ENCODE measurements at places on chromosomes 16 and 17. TPM values are rescaled to one million over a fixed set of nuclear protein-coding genes. Genes with fewer than 3 reads are reported as not detected.

GRCh38 chr17:81432941-81433340 lies 37.7 kb downstream of the BAHCC1 start:
- no peaks in the 10 kb centered on the region for H3K27me3 ChIP-seq
- no peaks in the 10 kb centered on the region for H3K36me3 ChIP-seq
- H3K4me3 ChIP-seq = no peak overlapping the region
- DNase-seq = no peak

DNA sequence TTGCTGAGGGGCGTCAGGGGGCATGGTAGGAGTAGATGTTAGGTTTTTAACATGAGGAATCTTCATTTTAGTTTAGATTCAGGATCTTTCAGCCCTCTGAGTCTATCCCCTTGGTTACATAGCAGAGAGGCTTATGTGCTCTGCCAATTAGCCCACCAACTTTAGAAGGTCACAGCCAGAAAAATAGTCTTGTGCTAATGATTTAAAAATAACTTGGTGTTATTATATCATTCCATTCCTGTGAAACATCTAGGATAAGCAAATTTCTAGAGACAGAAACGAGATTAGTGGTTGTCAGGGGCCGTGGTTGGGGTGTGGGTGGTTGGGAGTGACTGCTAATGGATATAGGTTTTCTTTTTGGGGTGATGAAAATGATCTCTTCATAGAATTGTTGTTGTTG lies 183.7 kb downstream of the SNX29 start:
- H3K27me3 ChIP-seq = no peaks in the 10 kb centered on the region
- no peak overlapping the region for H3K4me3 ChIP-seq
- peaks cover 10% of the 10 kb centered on the region for H3K36me3 ChIP-seq

DNA sequence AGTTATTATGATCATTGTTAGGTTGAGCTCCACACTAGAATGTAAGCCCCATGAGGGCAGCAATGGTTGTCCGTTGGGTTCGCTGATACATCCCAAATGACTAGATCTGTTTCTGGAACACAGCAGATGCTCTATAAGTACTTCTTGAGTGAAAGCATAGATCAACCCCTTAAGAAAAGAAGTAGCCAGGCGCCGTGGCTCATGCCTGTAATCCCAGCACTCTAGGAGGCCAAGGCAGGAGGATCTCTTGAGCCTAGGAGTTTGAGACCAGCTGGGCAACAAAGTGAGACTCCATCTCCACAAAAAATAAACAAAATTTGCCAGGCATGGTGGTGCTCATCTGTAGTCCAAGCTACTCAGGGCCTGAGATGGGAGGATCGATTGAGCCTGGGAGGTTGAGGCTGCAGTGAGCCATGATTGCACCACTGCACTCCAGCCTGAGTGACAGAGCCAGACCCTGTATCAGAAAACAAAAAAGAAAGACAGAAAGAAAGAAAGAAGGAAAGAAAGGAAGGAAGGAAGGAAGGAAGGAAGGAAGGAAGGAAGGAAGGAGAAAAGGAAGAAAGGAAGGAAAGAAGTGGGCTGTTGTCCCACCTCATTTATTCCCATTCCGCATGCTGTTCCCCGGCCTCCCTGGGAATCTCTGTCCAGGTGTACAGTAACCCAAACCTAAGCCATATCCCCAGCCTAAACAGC lies 54.4 kb upstream of the RPL38 start:
- no peak overlapping the region for H3K4me3 ChIP-seq
- no peak overlapping the region for H3K27ac ChIP-seq
- no peaks in the 10 kb centered on the region for H3K4me1 ChIP-seq
- H3K27me3 ChIP-seq = peaks cover 15% of the 10 kb centered on the region
- no peak for DNase-seq

The SETD6 gene
- total RNA-seq = 36.5 TPM

The ITGB4 gene
- 26.4 TPM for total RNA-seq

- H3K4me3 ChIP-seq = no peak overlapping the region
- peaks cover 12% of the 10 kb centered on the region for H3K27me3 ChIP-seq
- H3K27ac ChIP-seq = no peak overlapping the region
- H3K4me1 ChIP-seq = peaks cover 14% of the 10 kb centered on the region
- no peak for DNase-seq
These were observed 117.3 kb downstream of the C16orf95 start for GRCh38 chr16:87199901-87200300.

All from type B pancreatic cell (in vitro differentiated cells).